Mucosa of gallbladder (tissue), 1 donor: ENCODE measurements at places on chromosomes 3 and 15.
A peak's percentile ranks its signal among the peaks of the same experiment; 100 is the strongest.

DNA sequence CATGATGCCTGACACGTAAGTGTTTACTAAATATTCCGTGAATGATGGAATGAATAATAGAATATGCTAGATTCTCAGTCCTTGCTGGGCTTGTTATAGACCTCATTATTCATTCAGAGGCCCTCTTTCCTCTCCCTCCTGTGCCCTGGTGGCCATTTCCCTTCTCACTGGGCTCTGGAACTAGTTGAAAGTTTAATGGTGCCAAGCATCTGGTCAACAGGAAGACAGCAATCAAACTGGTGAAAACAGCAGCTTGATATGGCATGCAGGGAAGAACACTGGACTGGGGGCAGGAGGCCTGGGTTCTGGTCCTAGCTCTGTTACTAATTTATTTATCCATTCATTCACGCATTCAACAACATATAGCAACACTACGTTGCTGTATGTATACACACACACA is 3.7 kb upstream of the APOD start:
- DNase-seq = no peak

GRCh38 chr3:146498002-146498736 is 28.8 kb upstream of the PLSCR2 start:
- DNase-seq = no peak

- DNase-seq = no peak
Measured at GRCh38 chr15:39315206-39315850, 265.6 kb upstream of the THBS1 start.

- DNase-seq = no peak
Measured at GRCh38 chr15:56732135-56732885, 999 bp downstream of the ZNF280D start.

GRCh38 chr3:127867986-127868385 is 45.7 kb upstream of the MGLL start:
- no peak for DNase-seq

- peak; percentile 37 for DNase-seq
Measured at GRCh38 chr3:160801386-160802118, 45.5 kb downstream of the PPM1L start.

- no peak for DNase-seq
Measured at GRCh38 chr15:40092979-40093869, 15.5 kb downstream of the BMF start.

DNA sequence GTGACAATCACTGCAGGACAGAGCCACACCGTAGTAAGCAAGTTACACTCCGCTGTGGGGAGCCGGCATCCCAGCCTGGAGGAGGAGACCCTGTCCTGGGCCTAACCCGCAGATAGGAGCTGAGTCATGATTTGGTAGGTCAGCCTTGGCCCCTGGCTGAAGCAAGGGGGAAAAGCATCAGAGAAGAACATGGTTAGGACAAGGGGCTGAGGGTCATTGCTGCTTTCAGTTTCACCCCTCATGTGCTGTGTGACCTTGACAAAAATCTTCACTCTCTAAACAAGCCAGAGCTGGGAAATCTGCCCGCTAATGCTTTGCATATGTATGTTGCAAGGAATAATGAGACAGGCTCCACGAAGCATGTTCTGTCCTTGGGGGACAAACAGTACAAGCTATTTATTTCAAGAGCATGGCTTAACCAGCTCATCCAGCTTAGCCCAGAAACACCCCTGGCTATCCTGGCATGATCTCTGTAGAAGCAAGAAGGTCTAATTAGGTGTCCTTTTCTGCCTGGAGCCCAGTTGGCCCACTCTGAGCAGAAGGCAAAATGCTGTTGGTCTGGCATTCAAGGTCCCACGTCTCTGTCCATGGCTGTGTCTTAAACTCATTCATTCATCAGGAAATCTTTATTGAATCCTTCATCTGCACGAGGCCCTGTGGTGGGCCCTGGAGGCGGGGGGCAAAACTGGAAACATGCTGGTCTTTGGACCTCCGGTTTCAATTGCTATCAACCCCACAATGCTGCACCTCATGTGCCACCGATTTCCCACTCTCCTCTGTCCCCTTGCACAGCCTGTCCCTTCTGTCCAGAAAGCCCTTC is 221.3 kb upstream of the LYSMD4 start:
- no peak for DNase-seq

DNA sequence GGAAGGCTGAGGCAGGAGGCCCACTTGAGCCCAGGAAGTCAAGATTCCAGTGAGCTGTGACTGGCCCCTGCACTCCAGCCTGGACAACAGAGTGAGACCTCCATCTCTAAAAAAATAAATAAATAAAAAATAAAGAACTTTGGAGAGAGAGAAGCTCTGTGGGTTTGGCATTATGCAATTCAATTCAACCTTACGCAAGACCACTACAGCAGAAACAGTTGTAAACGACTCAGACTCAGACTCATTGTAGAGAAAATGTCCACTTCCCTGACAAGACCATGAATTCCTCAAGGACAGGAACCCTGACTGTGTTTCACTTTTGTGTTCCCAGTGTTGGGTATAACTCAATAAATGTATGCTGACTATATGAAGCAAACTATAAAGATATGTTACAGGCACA is 90.3 kb upstream of the C3orf80 start:
- no peak for DNase-seq

DNA sequence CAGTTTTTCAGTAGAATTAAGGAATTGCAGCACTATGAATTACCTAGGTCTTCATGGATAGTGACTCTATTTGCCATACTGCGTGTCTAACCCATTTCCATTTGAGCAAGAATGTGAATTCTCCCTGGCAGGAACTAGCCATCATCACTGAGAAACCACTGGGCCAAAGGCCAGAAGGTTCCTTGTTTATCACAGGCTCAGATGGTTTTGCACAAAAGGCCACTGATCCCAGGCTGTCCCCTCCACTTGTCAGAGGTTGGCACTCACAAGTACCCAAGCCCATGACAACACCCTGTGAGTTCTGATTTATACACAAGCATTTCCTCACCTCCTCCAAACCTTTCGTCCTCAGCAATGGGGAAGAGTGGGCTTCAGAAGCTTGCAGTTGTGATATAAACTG is 131.8 kb downstream of the FOXB1 start:
- DNase-seq = no peak

GRCh38 chr3:31817411-31817966 is 163.6 kb downstream of the OSBPL10 start:
- no peak for DNase-seq

DNA sequence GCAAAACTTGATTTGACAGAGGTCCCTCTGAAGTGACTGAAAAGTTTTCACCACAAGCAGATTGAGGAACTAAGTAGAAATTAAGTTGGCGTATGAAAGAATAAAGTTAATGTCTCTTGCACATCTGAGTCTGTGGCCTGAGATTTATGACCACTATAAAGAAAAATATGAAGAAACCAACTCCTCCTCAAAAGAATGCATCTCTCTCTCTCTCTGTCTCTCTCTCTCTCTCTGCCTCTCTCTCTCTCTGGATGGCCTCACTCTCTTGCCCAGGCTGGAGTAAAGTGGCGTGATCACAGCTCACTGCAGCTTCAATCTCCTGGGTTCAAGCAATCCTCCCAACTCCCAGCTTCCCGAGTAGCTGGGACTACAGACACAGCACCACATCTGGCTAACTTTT is 55.2 kb downstream of the RPL22L1 start:
- no peak for DNase-seq

- DNase-seq = no peak
Measured at GRCh38 chr3:143158014-143158988, 38.7 kb downstream of the CHST2 start.

DNA sequence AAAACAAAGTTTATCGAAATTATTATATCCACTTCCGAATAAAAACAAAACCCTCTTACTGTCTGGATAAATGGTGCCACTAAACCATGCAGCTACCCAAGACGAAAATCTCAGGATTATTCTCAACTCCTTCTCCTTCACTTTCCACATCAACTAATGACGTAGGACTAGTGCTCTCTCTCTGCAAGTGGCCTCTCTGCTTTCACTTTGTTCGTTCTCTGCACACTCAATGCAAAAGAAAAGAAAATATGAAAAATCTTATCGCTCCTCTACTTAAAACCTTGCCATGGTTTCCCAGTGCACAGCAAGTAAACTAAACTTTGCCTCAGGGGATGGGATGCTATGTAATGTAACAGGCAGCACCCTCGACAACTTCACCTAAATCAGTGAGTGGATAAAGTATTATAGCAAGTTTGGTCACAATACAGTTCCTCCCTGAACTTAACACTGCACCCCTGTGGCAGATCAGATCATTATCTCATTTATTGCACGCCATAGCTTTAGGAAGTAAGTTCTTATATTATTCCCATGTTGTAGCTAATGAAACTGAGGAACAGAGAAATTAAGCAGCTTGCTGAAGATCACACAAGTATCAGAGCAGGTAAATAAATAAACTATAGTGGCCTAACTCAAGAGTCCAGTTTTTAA is 262.7 kb upstream of the GADL1 start:
- DNase-seq = no peak

DNA sequence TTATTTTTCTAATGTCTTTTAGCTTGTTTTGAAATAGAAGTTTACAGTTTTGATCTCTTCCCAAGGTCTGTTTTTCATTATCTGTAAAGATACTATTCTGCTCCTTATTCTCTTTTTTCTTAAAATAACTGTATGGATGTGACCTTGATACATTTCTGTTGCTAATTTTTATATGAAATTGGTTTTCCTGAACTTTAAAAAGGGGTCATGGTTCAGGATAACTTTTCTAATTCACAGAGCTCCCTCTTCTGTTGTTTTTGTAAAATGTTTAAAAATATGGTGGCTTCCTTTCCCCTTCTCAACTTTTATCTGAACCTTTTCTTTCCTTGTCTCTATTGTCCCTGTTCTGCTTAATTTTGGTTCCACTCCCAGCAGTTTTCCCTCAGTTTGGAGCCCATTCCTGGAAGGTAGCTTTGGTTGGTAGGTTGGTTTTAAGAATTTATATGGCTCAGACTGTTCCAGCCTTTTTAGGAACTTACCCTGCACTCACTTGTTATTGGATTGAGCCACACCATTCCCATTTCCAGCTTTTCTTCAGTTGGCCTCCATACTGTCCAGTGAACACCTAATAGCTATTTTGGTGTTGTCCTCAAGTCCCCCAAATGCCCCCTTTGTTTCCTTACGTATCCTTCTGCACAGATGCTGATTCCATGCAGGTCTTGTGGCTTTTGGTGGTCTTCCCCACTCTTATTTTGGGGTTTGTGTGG is 70.3 kb downstream of the SLMAP start:
- no peak for DNase-seq

GRCh38 chr3:37249717-37250116 is 75.3 kb upstream of the LRRFIP2 start:
- DNase-seq = no peak
